ENCODE measurements at places on chromosomes 5 and 9.

- peak; percentile 93 for DNase-seq
Observed at GRCh38 chr5:177494346-177495195, 2.8 kb downstream of the PDLIM7 start.

DNA sequence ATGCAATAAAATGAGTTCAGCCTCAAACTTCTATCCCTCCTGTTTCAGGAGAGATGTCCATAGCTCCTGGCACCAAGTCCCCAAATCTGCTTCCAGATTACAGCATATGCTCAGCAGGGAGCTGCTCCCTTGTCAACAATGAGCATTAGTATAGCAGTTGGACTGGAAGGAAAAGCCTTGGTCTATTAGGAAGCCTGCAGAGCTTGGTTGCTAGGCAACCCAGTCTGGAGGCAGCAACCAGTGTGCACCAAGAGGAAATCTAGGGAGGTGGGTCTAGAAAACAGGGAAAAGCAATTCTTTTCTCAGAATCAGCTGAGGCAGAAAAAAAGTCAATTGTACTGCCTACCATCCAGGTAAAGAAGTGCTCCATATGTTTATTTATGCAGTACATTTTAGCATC is 229.5 kb upstream of the NMUR2 start:
- no peak for DNase-seq

GRCh38 chr5:171945066-171945465 is 61.4 kb downstream of the FBXW11 start:
- DNase-seq = peak; percentile 44

DNA sequence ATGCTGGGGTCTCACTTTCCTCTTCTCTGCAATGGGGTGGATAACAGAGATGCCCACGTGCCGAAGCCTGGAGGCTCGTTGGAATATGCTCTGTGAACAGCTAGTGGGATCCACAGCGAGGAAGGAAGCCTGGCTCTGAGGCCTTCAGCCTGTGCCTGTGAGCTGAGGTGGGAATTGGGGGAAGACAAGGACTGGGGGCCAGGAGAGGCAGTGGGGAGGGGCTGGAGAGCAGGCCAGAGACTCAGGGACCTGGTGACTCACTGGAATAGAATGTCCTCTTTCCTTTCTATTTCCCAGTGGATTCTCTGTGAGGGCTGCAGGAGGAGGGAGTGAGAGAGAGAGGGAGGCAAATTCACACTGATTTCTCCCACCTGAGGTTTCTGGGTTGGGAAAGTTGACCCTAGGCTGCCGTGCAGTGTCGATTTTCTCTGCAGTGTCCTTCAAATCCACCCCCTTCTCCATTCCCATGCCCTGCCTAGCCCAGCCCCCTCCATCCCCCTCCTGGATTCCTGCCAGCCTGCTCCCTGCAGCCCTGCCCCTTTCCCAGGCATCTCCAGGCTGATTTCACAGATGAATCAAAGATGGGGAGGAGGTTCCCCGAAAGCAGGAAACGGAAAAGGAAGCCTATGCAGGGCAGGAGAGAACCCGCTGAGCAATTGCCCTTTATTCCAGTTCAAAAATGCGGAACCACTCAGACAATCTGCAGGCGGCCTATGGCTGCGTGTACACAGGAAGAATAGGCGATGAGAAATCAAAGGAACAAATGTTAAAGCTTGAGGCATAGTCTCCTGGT is 1.4 kb upstream of the SPAAR start:
- peak; percentile 99 for DNase-seq

DNA sequence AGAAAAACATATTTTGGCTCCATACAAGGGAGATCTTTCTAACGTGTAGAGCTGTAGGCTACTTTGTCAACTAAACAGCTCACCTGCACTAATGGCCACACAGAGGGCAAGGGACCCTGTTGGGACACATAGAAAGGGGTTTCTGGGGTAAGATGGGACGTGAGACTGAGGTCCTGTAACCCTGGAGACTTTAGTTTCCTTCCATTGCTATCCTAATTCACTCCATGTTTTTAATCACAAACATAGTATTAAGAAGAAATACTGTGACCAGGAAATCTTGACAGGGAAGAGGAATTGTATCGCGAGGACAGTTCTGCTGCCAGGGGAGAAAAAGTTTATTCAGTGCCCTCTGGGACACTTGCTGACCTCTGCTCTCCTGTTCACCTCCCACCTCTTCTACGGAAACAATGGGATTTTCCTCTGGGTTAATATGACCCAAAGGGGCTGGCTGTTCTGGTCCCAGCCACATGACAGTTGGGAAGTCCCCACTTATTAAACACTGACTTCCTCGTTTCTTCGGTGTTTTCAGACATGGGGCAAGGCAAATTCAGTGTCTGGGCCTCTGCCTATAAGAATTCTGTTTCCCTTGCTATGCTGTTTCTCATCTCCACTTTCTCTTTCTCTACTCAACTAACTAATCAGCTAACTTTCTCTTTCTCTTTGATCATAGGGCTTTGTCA is 106.9 kb upstream of the SEMA6A start:
- no peak for DNase-seq

DNA sequence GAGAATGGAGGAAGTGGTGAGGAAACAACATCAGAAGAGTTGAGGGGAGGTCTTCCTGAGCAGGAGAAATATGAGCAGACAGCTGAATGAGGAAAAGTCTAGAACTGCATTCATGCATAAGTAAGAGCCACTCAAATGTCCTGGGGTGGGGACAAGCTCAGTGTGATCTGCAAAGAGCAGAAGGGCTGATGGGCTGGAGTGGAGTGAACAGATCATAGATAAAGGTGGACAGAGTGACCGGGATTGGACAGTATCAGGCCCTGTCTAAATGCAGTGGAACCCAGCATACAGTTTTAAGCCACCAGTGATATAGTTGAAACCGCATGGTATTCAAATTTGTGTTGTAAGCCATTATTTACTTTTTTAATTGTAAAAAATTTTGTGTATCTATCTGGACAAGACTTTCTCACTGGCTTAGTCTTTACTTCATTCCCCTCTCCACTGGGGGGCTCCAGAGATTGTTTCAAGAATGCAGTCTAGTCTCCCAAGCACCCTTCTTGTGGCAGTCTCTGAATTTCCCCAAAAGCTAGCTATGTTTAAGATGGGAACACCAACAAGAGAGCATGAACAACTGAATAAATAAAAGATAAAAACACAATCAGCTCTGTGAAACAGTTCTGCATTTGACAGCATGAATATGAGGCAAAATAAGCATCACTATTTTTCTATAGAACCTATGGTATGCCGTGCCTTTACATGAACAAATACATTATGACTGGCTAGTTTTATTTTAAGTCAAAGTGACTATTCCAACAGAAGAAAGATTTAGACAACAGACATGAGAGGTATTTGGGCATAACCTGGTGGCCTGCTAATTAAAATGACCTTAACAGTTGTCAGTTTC is 10.7 kb upstream of the STK32A start:
- DNase-seq = peak; percentile 61

- peak; percentile 8 for DNase-seq
Observed at GRCh38 chr9:99966716-99967115, 60.3 kb downstream of the STX17 start.

DNA sequence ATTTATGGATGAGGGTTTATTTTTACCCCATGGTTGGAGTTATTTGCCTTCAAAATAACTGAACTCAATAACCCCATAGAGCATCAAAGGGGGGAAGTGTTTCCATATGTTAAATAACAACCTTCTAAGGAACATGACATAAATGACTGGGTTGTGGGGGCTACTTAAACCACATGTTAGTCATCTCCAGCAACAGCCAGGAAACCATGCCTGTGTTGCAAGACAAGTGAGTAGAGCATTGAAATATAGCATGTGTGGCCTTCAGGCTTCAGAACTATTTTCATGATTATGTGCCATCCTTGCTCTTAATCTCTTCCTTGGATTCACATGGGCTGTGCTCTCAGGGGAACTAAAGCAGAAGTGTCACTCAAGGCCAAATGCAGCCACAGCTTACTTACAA is 431.2 kb downstream of the AGTPBP1 start:
- peak; percentile 70 for DNase-seq

GRCh38 chr5:124859556-124860290 is 113.3 kb upstream of the ZNF608 start:
- DNase-seq = peak; percentile 4

GRCh38 chr5:82164977-82165713 is 113.0 kb downstream of the RPS23 start:
- peak; percentile 82 for DNase-seq

- no peak for DNase-seq
Observed at GRCh38 chr9:69504058-69504457, 168.1 kb downstream of the APBA1 start.

- DNase-seq = peak; percentile 28
Observed at GRCh38 chr5:137651022-137651421, 84.9 kb downstream of the KLHL3 start.

DNA sequence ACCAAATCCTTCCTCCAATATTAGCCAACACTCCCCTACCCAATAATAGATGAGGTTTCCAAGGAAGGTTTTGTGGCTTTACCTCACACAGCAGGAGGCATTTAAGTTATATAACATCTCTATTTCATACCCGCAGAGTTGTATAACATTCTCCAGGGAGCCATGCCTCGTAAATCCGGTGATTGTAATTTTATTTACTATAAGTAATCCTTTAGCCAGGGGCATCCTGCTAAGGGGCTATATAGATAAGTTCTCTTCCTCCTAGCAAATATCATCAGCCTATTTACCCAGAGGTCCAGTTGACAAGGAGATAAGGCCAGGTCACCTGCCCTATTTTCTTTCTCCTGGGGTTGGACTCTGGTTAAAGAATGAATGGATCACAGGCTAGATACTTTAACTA is 2051.0 kb downstream of the EFNA5 start:
- no peak for DNase-seq

GRCh38 chr5:71569748-71570509 is 17.2 kb upstream of the MCCC2 start:
- DNase-seq = no peak
